ENCODE measurements at places on chromosomes 3 and 15. TPM values are rescaled to one million over a fixed set of nuclear protein-coding genes. Genes with fewer than 3 reads are reported as not detected.

- no peak overlapping the region for H3K27ac ChIP-seq
- H3K4me3 ChIP-seq = no peak overlapping the region
- peak; percentile 44 for DNase-seq
- no peaks in the 10 kb centered on the region for H3K27me3 ChIP-seq
- no peaks in the 10 kb centered on the region for H3K36me3 ChIP-seq
Measured at GRCh38 chr3:135237371-135238143, 442.5 kb downstream of the EPHB1 start.

- no peaks in the 10 kb centered on the region for H3K36me3 ChIP-seq
- H3K27me3 ChIP-seq = peaks cover 10% of the 10 kb centered on the region
- H3K27ac ChIP-seq = no peak overlapping the region
- H3K4me1 ChIP-seq = no peaks in the 10 kb centered on the region
- H3K4me3 ChIP-seq = no peak overlapping the region
Measured at GRCh38 chr15:27535445-27536129, 563.5 kb downstream of the OCA2 start.

- H3K27me3 ChIP-seq = no peaks in the 10 kb centered on the region
- no peaks in the 10 kb centered on the region for H3K36me3 ChIP-seq
- peak; percentile 70 for DNase-seq
- no peak overlapping the region for H3K4me3 ChIP-seq
- peak overlapping the region; percentile 67 for H3K27ac ChIP-seq
Measured at GRCh38 chr15:79168922-79169456, 78.4 kb upstream of the RASGRF1 start.

DNA sequence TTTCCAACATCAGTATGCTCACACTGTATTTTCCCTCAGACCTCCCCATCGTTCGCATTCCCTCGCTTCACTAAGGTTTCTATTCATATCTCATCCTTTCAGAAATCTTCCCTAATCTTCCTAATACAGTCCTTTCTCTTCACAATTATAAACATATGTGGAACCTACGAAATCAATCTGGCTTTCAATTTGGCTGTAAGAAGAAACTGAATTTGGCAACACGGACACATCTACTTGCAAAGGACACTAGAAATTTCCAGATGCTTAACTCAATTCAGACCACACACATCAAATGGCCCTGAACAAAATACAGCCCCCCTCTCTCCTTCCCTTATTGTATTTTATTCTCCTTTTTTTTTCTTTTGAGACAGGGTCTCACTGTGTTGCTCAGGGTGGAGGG lies 39.1 kb upstream of the TM4SF19 start:
- H3K27me3 ChIP-seq = no peaks in the 10 kb centered on the region
- no peaks in the 10 kb centered on the region for H3K4me1 ChIP-seq
- peaks cover 31% of the 10 kb centered on the region for H3K36me3 ChIP-seq
- no peak overlapping the region for H3K27ac ChIP-seq
- no peak for DNase-seq

DNA sequence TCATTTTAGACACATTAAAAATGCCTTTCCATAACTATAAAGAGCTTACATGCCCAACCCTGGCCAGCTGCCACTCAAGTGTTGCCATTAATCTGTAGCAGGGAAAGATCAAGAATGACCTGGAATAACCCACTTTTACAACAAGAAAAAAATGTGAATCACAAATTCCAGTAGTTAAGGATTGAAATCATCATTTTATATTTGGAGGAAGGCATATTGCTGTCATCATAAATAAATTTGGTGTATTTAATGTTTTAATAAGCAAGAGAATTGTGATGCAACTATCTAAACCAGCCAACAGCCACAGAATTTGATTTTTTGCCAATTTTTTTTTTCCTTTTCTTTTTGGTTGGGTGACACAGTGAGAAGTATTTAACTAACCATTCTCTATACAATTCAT lies 240.0 kb upstream of the SEMA6D start:
- no peak for DNase-seq
- no peaks in the 10 kb centered on the region for H3K36me3 ChIP-seq
- no peak overlapping the region for H3K27ac ChIP-seq
- peaks cover 1% of the 10 kb centered on the region for H3K4me1 ChIP-seq
- H3K27me3 ChIP-seq = no peaks in the 10 kb centered on the region

GRCh38 chr15:60858511-60859070 lies 370.5 kb downstream of the RORA start:
- H3K27ac ChIP-seq = no peak overlapping the region
- DNase-seq = no peak
- H3K4me3 ChIP-seq = no peak overlapping the region

DNA sequence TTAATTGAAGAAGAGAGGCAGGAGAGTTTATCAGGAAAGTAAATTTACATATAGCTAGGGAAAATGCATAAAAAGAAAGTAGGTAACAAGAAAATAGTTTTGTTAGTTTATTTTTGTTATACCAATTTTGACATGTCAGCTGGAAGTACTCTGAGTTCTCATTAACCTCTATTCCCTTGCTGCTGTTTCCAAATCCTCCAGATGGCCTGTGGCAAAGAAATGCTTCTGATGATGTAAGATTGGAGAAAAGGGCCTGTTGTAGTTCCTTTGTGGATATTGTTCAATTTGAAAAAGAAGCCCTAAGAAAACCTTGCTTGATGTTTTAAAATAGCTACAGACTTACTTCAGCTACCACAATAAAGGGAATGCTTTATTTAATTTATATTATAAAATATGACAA lies 192.9 kb upstream of the SLITRK3 start:
- no peaks in the 10 kb centered on the region for H3K36me3 ChIP-seq
- no peak overlapping the region for H3K4me3 ChIP-seq
- no peak for DNase-seq
- no peak overlapping the region for H3K27ac ChIP-seq

DNA sequence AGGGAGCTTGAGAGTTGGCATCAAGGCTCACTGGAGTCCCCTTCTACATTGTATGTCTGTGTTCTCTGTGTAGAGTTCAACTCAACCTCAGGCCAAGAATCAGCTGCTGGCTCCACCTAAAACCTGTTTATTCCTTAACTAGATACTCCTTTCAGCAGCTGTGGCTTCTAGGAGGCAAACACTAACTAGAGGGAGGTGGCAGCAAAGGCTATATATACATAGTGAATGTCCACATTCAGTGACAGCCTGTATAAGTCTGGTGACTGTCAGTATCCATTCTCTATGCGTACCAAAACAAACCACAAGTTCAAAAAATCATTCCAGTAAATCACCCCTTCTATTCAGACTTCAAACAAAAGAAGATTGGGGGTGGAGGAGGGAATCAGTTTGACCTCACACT lies 184.3 kb downstream of the CDIN1 start:
- H3K36me3 ChIP-seq = peaks cover 11% of the 10 kb centered on the region
- H3K4me3 ChIP-seq = no peak overlapping the region
- no peaks in the 10 kb centered on the region for H3K27me3 ChIP-seq
- H3K4me1 ChIP-seq = peaks cover 2% of the 10 kb centered on the region

DNA sequence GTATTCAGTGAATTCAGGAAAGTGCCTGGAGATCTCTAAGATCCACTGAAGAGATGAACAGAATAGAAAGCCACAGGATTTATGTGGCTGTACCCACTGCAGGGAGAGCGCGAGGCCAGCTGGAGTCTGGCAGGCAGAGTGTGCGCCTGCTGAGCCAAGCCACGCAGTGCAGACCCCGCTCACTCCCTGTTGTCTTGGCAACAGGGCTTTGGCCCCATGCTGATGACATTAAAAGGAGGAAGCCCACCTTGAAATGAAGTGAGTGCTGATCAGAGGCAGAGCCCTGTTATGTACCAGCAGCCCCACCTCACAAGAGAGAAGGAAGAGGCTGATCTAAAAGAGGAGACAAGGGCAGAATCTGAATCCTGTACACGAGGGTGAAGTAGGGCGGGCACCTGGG lies 36.7 kb downstream of the PXYLP1 start:
- H3K4me1 ChIP-seq = peaks cover 4% of the 10 kb centered on the region
- no peak for DNase-seq
- no peak overlapping the region for H3K27ac ChIP-seq
- H3K36me3 ChIP-seq = peaks cover 21% of the 10 kb centered on the region

DNA sequence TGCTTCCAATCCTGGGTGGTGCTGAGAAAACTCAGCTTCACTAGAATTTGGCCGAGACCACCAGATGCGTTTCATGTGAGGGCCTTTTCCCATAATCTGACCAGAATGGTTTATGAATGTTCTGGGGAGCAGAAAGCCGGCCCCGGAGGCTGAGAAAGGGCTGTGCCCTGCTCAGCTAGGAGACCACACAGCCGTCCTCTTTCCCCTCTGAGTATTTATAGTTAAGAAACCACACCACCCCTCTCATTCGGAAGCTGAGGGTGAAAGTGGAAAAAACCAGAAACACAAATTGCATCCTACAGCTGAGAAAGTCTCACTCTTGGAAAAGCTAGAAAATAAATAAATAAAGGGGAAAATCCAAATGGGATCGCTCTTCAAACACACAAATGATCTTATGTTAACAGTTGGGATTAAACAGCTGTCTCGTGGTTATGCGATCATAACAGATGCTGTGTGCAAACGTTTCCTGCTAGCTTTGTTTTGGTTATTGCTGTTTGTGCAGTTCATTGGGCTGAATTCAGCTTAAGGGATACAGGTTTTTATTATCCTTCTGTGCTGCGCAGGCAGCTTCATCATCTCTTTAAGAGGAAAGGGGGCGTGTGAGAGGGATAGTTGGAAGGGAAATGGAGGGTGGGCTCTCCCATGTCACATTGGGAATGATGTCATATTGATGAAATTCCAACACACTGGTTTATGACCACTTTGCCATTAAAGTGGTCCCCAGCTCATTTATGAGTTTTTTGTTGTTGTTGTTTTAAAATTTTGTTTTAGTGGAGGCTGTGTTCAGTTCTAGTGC lies 1026.2 kb upstream of the NR2F2 start:
- no peak overlapping the region for H3K27ac ChIP-seq
- H3K4me3 ChIP-seq = no peak overlapping the region
- peaks cover 6% of the 10 kb centered on the region for H3K36me3 ChIP-seq
- DNase-seq = no peak

GRCh38 chr3:157263027-157263426 lies 103.1 kb upstream of the CCNL1 start:
- H3K4me1 ChIP-seq = peaks cover 14% of the 10 kb centered on the region
- H3K36me3 ChIP-seq = no peaks in the 10 kb centered on the region
- no peak overlapping the region for H3K27ac ChIP-seq
- H3K4me3 ChIP-seq = no peak overlapping the region

DNA sequence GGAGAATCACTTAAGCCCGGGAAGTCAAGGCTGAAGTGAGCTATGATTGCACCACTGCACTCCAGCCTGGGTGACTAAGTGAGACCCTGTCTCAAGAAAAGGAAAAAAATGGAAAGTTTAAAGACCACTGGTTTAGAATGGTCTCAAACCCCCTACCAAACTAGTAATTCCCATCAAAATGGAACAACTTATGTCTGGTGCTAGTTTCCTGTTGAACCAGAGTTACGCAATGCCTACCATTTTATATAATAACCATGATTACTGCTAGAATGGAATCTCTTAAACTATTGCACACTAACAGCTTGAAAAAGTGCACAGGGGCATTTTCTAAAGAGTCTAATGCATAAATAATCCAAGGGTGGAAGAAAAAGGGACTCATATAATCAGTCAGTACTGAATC lies 43.6 kb downstream of the DMXL2 start:
- H3K4me3 ChIP-seq = no peak overlapping the region
- peaks cover 16% of the 10 kb centered on the region for H3K4me1 ChIP-seq
- H3K36me3 ChIP-seq = peaks cover 2% of the 10 kb centered on the region
- DNase-seq = no peak
- H3K27me3 ChIP-seq = no peaks in the 10 kb centered on the region
- no peak overlapping the region for H3K27ac ChIP-seq

DNA sequence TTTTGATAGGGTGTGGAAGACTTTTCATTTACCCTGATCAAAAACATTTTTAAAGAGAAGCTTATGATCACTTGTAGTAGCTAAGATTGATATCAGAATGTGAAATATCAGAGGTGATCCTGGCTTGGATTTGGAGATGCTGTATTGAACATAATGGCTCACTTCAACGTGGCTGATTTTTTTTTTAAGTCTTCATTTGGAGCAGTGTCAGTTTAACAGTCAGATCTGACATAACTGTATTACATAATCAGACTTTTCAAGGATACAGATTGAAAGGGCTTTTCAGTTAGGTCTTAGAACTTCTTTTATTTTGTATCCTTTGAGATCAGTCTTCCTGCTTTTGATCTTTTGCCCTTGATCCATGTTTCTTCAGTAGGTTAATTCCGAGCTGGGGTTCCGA lies 98.5 kb downstream of the ITPR1 start:
- no peak overlapping the region for H3K4me3 ChIP-seq
- peaks cover 12% of the 10 kb centered on the region for H3K4me1 ChIP-seq

GRCh38 chr3:190684776-190685175 lies 170.9 kb downstream of the IL1RAP start:
- no peak overlapping the region for H3K27ac ChIP-seq
- no peaks in the 10 kb centered on the region for H3K27me3 ChIP-seq
- H3K36me3 ChIP-seq = peaks cover 9% of the 10 kb centered on the region
- no peak for DNase-seq
- no peak overlapping the region for H3K4me3 ChIP-seq
- peaks cover 2% of the 10 kb centered on the region for H3K4me1 ChIP-seq

DNA sequence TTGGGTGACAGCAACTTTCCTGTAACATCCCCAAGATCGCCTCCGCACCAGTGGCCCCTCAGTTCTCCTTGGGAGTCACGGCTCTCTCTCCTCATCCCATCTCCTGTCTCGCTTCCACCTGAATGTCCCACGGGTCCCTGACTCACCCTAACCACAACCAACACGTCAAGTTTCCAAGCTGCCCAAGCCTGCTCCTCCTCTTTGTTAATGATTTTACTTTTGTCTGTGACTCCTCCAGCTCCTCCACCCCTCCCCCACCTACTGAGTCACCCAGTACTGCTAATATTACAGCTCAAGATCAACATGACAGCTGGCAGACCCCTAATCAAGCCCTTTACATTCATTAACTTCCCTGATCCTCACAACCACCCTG lies 39.3 kb downstream of the BDH1 start:
- H3K4me3 ChIP-seq = no peak overlapping the region
- no peaks in the 10 kb centered on the region for H3K36me3 ChIP-seq
- no peaks in the 10 kb centered on the region for H3K27me3 ChIP-seq
- no peak for DNase-seq

GRCh38 chr3:71849681-71850080 lies 64.7 kb upstream of the PROK2 start:
- no peaks in the 10 kb centered on the region for H3K36me3 ChIP-seq
- H3K4me1 ChIP-seq = no peaks in the 10 kb centered on the region
- no peak for DNase-seq
- H3K4me3 ChIP-seq = no peak overlapping the region

- H3K27ac ChIP-seq = no peak overlapping the region
- no peaks in the 10 kb centered on the region for H3K27me3 ChIP-seq
- peaks cover 33% of the 10 kb centered on the region for H3K36me3 ChIP-seq
- DNase-seq = no peak
Measured at GRCh38 chr3:69066121-69066520, 14.0 kb upstream of the TMF1 start.

GRCh38 chr3:143731776-143732175 lies 116.5 kb downstream of the SLC9A9 start:
- H3K27me3 ChIP-seq = peaks cover 7% of the 10 kb centered on the region
- no peak overlapping the region for H3K4me3 ChIP-seq
- H3K27ac ChIP-seq = no peak overlapping the region
- DNase-seq = no peak

The BDH1 gene
- 9.8 TPM for total RNA-seq

The CELF6 gene
- total RNA-seq = 0.65 TPM

The WDR82 gene
- total RNA-seq = 76.7 TPM

The MRPS11 gene
- total RNA-seq = 41.9 TPM

The CHRM5 gene
- total RNA-seq = not detected

The RARB gene
- total RNA-seq = 5.0 TPM

The SMAD6 gene
- total RNA-seq = 17.5 TPM

The DOCK3 gene
- total RNA-seq = 0.24 TPM

The NR1I2 gene
- total RNA-seq = not detected

The CHP1 gene
- total RNA-seq = 87.1 TPM

The IL17RE gene
- total RNA-seq = 0.89 TPM

The GRK7 gene
- not detected for total RNA-seq
